ENCODE measurements at places on chromosomes 13 and 19. TPM values are rescaled to one million over a fixed set of nuclear protein-coding genes. Genes with fewer than 3 reads are reported as not detected.

Gene TEX101
- total RNA-seq = not detected

Gene CYSLTR2
- total RNA-seq = 0.30 TPM

Gene FARP1
- total RNA-seq = 13.6 TPM

Gene TLE6
- total RNA-seq = 7.1 TPM

Gene BRSK1
- total RNA-seq = 0.65 TPM

Gene CEACAM1
- total RNA-seq = 0.32 TPM

Gene MCEMP1
- total RNA-seq = not detected

Gene ZNF486
- total RNA-seq = 7.6 TPM

Gene OR10H1
- not detected for total RNA-seq

Gene NOVA2
- 2.1 TPM for total RNA-seq

Gene PHLDB3
- 8.8 TPM for total RNA-seq

Gene CLC
- not detected for total RNA-seq

Gene ZNF285
- 1.9 TPM for total RNA-seq

Gene OR7C1
- total RNA-seq = not detected

Gene CNN1
- total RNA-seq = 2.0 TPM

Gene RASAL3
- 2.9 TPM for total RNA-seq

Gene USHBP1
- 17.2 TPM for total RNA-seq

Gene ADAMTSL5
- 0.32 TPM for total RNA-seq

Gene GPR12
- not detected for total RNA-seq

Gene SIGLEC10
- total RNA-seq = not detected

Gene IL11
- total RNA-seq = 2.6 TPM

Gene ZNF490
- 4.5 TPM for total RNA-seq

Gene TJP3
- not detected for total RNA-seq

Gene PTGIR
- total RNA-seq = 0.32 TPM

Gene SMIM44
- total RNA-seq = not detected

Gene TUBA3C
- not detected for total RNA-seq

Gene SULT2A1
- not detected for total RNA-seq

Gene POU2F2
- 0.15 TPM for total RNA-seq
